ENCODE measurements at places on chromosomes 1 and 21.

DNA sequence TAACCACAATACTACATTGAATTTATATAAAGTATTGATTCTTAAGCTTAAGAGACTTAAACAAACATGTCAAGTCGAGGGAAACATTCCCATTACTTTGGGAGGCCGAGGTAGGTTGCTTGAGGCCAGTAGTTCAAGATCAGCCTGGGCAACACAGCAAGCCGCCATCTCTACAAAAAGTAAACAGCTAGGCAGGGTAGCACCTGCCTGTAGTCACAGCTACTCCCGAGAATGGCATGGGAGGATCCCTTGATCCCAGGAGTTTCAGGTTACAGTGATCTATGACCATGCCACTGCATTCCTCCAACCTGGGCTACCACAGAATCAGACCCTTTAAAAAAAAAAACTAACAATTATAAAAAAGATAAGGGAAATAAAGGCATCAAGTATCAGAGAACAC is 50.4 kb downstream of the EIF4G3 start:
- no peak for DNase-seq

- no peak for DNase-seq
These were observed 574.9 kb upstream of the CAMK1G start for GRCh38 chr1:209008586-209008985.

DNA sequence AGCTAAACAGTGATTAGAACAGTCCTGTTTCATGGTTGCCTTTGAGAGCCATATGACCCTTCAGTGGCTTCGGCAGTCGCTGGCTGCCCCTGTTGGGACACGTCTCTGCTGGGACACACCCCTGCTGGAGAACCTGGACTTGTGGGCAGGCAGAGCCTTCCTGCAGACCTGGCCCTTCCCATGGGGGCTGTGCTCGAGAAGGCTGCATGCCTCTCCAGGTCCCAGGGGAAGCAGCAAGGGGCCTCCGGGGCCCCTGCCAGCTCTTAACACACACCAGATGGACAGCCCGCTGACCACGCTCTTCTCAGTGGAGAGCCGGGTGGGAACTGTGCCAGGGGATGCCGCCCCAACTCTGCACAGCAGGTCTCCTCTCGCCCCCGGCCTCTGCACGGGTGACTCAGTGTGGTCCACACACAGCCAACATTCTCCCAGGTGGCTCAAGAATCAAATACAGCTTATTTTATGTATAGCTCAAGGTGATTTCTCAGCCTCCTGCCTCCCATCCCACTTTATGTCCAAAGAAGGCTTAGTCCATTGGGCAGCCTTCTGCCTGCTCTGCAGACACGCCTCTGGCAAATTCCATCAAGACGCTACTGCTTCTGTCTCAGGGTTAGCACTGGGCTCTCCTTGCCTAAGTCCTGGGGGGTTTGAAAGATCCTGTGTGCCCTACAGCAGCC is 450.8 kb downstream of the KIF26B start:
- peak; percentile 37 for DNase-seq

DNA sequence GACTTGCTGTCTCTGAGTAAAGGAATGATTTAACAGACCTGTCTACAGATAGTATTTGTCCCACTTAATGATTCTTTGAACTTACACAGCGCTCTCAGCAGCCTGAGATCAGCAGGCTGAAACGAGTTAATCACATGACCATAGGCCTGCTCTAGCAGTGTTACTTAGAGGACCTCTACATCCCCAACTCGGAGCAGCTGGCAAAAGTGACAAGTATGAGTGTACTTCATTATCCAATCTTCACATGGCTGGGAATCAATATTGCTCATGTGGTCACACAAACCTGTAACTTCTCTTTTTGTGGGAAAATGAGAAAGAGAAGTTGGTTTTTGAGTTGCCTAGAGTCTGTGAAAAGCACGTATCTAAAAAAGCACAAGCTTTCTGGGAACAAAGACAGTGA is 11.4 kb upstream of the ATP13A2 start:
- DNase-seq = no peak

DNA sequence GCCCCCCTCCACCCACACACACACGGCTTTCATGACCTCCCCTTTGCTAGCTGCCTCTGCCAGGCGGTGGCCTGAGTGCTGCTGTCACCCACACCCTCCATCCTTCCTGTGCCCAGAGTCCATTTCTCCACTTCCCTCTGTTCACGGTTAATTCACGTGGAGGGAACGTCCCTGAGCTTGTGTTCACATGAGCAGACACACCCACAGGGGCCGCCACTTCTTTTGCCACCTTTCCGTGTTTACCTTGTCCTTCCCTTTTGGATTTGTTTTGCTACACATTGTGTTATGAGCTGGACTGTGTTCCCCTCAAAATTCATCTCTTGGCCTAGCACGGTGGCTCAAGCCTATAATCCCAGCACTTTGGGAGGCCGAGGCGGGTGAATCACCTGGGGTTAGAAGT is 128.0 kb downstream of the ETS2 start:
- no peak for DNase-seq
